ENCODE measurements at places on chromosomes 16 and 17.

- no peak for DNase-seq
Measured at GRCh38 chr17:75998327-75998795, 2.3 kb upstream of the CDK3 start.

- DNase-seq, result no peak
Measured at GRCh38 chr16:76926595-76926994, 264.4 kb upstream of the MON1B start.

GRCh38 chr17:75242461-75243042 lies 18.9 kb downstream of the GGA3 start:
- peak; percentile 12 for DNase-seq

DNA sequence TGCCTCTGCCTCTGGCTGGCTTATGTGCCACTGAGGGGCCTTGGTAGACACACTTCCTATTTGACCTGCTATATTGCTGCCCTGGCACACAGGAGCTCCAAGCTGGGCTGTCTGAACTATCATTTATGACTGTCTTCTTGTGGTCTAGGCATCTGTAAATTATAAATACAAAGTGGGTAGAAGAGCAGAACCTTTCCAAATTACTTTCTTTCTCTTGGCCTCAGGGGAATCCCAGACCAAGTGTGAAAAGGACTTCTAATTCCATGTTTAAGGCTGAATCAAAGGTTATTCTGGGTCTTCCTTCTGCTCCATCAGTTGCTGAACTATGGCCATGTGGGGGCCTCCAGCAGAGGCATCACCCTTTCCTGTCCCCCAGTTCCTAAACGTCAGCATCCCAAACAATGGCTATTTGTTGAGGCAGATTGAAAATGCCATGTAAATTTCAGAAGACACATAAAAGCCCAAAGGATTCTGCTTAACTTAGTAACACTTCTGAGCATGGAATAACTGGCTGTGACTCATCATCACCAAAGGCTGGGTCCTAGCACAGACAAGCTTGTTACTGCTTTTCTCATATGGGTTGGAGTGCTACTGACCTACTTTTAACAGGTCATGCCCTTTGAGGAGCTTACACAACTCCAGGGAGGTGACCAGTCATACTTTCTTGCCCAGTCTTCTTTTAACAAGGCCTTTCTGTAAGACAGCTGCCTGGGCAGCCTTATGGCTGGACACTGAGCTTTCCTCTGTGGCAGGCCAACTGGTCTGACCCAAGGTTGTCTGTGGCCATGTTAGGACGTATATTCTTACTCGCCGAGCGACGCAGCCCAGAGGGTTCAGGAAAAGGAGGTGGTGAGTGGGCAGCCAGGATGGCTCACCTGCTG lies 154.8 kb downstream of the VPS53 start:
- no peak for DNase-seq

DNA sequence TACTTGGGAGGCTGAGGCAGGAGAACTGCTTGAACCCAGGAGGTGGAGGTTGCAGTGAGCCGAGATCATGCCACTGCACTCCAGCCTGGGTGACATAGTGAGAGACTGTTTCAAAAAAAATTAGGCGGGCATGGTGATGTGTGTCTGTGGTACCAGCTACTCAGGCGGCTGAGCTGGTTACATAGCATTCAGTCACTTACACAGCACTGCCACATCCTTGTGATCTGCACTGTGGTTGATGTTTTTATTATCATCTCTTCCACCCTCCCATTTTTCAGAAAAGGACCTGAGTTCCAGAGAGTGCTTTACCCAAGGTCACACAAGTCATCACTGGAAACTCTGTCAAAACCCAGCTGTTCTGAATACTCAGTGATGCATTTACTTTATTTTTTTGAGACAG lies 14.8 kb upstream of the KPNB1 start:
- no peak for DNase-seq

DNA sequence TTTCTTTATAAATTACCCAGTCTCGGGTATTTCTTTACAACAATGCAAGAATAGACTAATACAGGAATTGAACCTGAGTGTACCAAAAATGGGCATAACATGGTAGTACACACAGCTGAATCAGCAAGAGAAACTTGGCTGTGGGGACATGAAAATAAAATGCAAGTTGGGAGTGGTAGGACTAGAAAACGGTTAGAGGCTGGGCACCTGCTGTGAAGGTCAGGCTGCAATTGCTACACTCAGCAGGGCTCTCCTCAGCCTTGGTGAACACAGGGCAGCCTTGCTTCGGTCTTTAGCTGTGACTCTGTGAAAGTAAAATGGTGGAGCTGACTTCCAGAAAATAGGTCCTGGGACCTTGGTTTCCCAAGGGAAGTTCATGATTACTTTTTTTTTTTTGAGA lies 45.6 kb downstream of the CNGB1 start:
- no peak for DNase-seq

DNA sequence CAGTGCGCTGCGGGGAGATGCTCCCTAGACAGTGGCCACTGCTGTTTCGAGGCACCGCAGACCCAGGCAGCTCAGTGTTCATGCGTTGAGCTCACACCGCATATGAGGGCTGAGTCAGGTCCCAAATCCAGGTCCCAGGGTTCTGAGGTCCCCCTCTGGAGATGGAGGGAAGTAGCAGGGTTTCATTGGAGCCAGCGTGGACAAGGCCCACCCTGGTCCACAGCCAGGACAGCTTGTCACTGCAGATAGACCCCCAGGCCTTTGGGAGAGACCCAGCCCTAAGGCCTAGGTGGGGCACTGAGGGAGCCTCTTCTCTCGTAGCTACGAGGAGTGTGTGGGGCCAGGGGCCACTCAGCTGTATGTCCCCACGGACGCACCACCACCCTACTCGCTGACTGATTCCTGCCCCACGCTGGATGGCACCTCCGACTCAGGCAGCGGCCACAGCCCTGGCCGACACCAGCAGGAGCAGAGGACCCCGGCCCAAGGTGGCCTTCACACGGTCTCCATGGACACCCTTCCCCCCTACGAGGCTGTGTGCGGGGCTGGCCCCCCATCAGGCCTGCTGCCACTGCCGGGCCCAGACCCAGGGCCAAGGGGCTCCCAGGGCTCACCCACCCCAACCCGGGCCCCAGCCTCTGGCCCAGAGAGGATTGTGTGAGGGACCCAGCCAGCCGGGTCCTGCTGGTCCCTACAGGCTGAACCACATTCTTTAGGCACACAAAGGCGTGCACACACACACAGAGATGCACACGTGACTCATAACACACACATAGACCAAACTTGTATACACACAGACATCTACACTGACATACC lies 53.4 kb downstream of the BEAN1 start:
- DNase-seq, result no peak
